NK-92 treated with Interleukin-12 subunit alpha and Interleukin-12 subunit beta, amount 100 ng/mL, for 24 hours (cell line): ENCODE measurements at places on chromosomes 6 and 20.

DNA sequence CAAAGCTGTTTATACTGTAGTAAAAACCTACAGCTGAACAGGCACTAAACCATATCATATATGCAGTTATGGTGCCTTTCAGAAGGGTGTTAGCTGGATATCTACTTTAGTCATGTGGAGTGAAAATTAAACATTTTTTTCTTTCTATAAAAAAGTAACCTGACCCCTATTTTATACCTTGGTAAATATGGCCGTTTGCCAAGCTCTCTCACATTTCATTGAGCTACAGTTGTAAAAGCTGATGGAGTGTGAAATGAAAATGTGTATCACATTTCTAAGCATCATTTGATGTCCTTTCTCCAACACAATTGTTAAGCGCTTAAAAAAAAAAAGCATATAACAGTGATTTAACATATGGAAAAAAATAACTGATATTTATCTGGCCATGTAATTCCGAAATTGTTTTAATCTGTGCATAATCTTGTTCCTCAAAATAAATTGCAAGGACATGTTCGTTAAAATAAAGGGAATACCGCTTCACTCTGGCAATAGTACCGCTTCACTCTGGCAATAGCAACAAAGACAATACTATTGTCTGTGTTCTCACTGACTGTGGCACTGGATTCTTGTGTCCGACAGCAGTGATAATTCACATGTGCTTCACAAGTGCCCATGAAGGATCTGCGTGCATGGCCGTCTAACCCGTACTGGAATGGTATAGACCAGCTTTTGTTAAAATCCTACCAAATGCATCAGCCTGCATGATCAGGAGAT is 391.8 kb upstream of the SOX4 start:
- DNase-seq, result no peak

GRCh38 chr6:36023996-36024795 is at the start of gene SLC26A8:
TSS of gene SLC26A8 (minus strand) at chr6:36024641. CDS start at chr6:36019707, 4,934 bp downstream.
- no peak for DNase-seq

DNA sequence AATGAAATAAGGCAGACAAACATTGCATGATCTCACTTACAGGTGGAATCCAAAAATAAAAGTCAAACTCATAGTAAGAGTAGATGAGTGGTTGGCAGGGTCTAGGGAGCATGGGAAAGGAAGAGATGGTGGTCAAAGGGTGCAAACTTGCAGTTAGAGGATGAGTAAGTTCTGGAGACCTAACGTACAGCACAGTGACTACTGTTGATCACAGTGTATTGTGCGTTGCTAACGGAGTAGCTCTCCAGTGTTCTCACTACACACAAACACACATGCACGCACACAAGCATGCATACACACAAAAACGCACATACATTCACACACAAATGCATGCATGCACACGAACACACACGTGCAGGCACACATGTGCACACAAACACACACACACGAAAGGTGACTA is 54.9 kb downstream of the LY86 start:
- DNase-seq, result no peak

GRCh38 chr6:34132486-34133185 is 13.3 kb downstream of the GRM4 start:
- no peak for DNase-seq

DNA sequence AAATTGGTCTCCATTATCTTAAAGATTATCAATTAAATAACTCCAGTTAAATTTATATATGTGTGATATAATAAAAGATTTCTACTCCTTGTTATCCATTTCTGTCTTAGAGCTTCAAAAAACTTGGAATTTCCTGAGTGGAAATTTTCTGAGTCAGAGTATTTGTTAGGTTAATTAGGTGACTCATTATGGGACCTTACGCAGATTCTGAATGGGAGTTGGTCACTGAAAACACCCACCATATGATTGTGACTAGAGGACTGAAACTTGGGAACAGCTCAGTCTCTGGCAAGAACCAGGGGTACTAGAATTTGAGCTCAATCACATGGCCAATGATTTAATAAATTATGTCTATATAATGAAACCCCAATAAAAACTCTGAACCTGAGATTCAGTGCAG is 125.4 kb upstream of the HMGCLL1 start:
- DNase-seq, result no peak

- DNase-seq, result no peak
Observed at GRCh38 chr20:2219481-2220006, 76.3 kb upstream of the TGM3 start.

GRCh38 chr6:85580118-85580877 is 13.4 kb downstream of the SNX14 start:
- DNase-seq, result no peak

DNA sequence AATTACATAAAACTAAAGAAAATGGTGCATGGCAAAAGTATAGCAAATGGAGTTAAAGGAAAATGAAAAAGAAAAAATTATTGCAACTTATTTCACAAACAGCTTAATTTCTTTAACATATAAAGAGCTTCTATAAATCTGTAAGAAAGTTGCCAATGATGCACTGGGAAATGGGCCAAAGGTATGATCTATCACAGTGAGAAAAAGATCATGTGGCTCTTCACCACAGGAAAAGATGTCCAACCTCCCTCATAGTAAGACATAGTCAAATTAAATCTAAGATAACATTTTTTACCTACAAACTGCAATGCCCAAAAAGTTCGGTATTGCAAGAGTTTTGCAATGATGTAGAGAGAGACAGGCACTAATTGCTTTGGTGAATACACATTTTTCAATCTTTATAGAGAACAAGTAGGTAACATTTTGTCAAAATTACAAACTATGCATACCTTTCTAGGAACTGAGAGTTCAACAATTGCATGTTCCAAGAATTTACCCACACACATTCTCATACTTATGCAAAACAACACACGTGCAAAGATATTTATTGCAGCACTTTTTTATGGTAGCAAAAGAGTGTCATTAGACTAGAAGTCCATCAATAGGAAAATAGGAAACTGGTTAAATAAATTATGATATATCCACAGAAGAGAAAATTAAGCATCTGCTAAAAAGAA is 372.6 kb downstream of the QKI start:
- no peak for DNase-seq

GRCh38 chr6:143375022-143375585 is 75.4 kb downstream of the ADAT2 start:
- no peak for DNase-seq

DNA sequence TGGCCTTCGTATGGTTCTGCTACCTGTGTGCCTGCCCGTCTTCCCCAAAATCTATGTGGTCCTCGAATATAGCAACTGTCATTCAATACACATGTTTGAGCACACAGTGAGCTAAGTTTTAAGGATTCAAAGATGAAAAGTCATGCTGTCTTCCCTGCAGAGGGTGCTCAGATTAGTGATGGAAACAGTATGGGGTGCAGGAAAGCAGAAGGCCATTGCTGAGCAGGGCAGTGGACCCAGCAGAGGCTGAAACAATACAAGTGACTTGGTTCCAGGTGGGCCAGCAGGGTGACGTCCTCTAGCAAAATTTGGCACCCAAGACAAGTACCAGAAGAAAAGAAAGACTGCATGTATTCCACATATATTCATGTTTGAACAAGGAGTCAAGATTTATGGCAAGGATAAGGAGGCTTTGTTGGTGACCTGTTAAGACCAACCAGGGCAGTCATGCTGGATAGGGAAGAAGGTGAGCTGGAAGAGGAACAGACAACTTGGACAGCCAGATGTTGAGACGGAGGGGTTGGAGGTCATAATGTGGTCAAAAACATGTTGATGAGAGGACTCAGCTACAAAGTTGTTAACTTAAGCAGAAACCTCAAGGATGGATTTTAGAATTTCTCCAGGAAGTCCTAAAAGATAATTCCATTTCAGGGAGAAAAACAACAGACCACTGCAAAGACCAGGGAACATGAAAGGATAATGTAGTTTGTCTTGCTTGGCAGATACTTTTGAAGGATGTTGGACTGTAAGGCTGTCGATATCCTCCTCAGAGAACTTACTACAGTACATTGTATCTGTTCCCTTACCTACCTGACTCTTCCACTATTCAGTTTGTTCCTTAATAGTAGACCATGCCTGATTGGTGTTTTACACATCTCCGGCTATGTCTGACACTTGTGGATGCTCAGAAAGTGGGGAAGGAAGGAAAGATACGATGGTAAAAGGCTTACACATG is 2.5 kb downstream of the HLA-DQA1 start:
- DNase-seq, result no peak

GRCh38 chr20:42938441-42939205 is 251.1 kb downstream of the PTPRT start:
- DNase-seq, result no peak

DNA sequence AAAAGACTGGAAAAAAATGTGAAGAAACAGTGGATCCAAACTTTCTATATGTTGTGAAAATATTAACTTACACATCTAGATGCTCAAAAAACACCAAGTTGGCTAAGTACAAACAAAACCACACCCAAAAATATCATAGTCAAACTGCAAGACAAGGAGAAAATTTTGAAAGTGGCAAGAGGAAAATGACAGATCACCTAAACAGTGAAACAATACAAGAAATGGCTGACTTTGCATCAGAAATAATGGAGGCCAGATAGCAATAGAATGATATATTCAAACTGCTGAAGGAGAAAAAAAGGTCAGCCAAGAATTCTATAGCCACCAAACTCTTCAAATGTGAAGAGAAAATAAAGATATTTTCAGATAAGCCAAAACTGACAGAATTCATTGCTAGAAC is 22.4 kb upstream of the UST start:
- DNase-seq, result no peak

DNA sequence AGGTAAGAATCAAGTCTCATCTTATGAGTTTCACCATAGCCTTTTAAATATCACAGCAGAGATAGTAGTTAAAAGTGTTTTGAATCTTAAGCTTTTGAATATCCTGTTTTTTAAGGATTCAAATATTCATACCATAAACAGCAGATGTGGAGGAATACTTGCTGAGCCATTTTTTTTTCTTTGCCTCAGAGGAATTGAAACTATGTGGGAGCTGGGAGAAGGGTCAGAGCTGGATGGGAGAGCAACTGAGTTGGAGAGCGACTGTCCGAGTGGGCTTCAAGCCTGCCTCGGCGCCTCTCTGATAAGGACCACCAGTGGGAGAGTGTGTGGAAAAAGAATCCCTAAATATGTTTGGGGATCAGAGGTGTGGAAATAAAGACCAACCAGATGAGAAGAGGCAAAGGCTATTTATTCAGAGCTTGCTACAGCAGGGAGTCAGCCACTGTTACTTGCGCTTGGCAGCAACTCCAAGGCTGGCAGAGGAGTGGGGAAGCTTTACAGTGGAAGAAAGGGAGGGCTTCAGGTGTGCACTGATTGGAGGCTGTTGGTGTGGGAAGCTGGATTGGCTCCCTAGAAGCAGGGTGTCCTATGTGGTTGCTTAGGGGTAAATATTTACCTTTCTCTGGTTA is 34.3 kb upstream of the MCUR1 start:
- no peak for DNase-seq

GRCh38 chr20:35150846-35151579 is 3.9 kb upstream of the EDEM2 start:
- DNase-seq, result no peak

- peak; percentile 5 for DNase-seq
Observed at GRCh38 chr20:19692685-19693119, 65.4 kb upstream of the RIN2 start.

GRCh38 chr20:33013701-33014326 is 6.3 kb downstream of the BPIFB2 start:
- no peak for DNase-seq
